ENCODE measurements at places on chromosomes 2 and 18.

DNA sequence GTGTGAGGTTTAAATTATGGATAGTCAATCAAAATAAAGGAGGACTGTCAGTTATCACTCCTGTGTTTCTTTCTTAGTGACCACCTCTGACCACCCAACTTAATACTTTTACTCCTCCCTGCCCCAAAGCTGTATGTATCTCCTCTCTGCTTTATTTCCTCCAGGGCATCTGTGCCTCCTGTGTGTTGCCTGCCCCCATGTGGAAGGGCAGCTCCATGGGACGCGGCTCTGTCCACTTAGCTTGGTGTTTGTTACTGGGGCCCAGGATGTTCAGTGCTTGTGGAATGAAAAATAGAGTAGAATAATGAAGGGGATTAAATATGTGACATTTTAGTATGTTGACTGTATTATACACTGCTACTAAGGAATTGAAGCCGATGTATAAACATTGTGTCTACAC lies 9.8 kb downstream of the ACP1 start:
- DNase-seq, result no peak

- no peak for DNase-seq
Measured at GRCh38 chr18:65822826-65823225, 72.0 kb downstream of the CDH7 start.

DNA sequence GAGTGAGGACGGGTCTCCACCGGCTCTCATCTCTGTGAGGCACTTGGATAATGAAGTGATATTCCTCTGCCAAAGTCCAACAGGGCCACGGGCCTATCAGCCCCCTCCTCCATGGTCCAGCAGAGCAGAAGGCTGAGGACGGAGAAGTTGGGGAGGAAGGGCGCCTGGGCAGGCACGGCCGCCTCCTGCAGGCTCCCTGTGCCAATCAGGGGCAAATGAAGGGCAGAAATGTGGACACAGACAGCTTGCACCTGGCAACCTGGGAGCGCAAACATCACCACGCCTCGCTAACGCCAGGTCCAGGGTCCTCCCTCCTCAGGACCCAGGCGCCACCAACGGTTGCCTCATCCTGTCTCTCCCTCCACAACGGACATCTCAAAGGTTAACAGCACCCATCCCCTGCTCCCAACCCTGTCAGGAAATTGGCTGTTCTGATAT lies 24.3 kb downstream of the SMAD7 start:
- no peak for DNase-seq

DNA sequence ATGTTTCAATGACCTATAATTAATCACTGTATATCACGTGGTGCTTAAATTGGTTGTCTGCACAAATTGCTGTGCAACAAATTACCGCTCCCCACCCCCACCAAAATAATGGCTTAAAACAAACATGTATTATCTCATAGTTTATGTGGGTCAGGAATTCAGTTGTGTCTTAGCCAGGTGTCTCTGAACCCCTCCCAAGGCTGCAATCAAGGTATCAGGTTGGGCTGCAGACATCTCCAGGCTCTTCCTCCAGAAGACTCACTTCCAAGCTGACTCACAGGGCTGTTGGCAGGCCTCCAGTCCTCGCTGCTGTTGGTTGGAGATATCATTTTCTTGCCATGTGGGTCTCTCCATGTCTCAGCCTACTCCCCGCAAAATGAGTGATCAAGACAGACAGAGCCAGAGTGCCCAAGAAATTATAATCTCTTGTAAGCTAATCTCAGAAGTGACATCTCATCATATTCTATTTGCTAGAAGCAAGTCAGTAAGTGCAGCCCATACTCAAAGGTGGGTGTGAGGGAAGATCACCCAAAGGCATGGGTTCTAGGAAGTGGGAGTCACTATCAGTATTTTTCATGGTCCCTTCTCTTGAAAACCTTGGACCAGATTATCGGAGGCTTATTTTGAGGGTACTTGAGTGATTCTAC lies 38.4 kb downstream of the SPC25 start:
- no peak for DNase-seq
